Activated naive CD4-positive, alpha-beta T cell treated with anti-CD3 and anti-CD28 coated beads, Interleukin-2, amount 10 ng/mL, durations not matched to agents 7 days and 5 days (primary cell): ENCODE measurements at places on chromosomes 7 and 10.

DNA sequence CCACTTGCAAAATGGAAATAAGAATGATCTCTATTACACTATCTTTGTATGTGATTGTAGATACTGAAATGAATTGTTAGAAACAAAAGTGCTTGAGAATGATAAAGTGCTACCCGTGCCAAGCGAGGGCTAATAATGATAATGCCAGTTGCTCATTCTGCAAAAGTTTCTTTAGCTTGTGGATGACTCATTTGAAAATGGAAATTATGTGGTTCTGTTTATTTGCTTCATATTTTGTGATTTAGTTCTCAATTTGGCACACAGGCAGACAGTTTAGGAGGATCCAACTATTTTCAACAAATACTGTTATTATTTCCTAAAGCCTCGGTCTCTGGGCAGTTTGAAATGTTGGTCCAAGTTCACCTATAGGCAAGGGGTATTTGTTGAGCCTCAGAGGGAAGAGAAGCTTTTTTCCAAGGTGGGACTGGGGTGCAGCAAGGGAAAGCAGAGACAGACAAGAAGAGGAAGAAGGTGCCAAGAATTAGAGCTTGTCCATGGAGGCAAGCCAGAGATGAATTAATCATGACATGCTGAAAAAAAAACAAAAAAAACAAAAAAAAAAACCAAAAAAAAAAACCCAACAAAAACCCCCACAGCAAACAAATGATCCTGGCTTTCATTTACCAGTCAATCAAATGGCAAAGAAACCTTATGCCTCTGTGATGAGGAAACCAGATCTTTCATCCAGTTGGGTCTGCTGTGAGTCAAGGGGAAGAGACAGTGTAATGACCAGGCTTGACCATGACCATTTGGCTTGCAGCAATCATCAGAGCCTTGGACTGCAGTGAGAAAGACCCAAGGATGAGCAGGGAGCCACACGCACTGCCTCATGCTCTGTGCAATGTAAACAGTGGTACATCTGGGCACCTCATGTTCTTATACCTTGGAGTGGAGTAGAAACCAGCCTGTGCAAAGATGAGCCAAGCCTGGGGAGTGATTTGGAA is 285.0 kb upstream of the HABP2 start:
- DNase-seq: no peak

DNA sequence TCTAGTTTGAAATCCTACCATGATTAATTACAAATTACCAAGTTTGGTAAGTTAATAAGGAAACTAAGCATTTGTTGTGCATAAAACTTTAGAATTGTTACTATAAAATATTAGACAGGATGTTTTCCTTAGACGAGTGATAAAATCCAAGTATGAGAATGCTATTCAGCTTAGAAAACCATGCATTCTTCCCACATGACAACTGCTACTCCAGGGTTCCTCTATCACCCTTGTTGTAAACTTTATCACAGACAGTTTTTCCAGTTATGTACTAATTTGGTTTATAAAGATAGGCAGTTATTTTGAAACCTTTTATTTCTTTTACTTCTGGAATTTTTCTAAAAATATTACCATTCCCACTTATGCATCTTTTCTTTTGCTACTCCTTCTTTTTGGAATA is 52.0 kb downstream of the SIRT1 start:
- DNase-seq: no peak

- peak; percentile 63 for DNase-seq
Observed at GRCh38 chr7:39414224-39415035, 151.8 kb upstream of the YAE1 start.

DNA sequence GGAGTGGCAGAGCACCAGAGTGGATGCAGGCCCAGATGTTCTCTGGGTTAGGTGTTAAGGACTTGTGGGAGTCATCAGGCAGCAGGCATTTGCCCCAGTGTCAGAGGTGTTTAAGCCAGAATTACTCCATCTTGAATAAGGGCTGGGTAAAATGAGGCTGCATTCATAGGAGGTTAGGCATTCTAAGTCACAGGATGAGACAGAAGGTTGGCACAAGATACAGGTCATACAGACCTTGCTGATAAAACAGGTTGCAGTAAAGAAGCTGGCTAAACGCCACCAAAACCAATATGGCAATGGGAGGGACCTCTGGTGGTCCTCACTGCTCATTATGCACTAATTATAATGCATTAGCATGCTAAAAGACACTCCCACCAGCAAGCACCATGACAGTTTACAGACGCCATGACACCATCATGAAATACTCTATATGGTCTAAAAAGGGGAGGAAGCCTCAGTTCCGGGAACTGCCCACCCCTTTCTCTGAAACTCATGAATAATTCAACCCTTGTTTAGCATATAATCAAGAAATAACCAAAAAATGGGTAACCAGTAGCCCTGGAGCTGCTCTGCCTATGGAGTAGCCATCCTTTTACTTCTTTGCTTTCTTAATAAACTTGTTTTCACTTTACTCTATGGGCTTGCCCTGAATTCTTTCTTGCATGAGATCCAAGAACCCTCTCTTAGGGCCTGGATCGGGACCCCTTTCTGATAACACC is 882 bp upstream of the LRRC61 start:
- peak; percentile 83 for DNase-seq
